ENCODE measurements at places on chromosomes 7 and 10.

- no peak overlapping the region for H3K27ac ChIP-seq
- no peaks in the 10 kb centered on the region for H3K27me3 ChIP-seq
These were observed 72.2 kb downstream of the MCU start for GRCh38 chr10:72764151-72764550.

GRCh38 chr7:24754906-24755506, 2.3 kb downstream of the GSDME start:
- no peak for DNase-seq
- H3K27ac ChIP-seq, result no peak overlapping the region
- no peaks in the 10 kb centered on the region for H3K27me3 ChIP-seq
- no peak overlapping the region for H3K4me3 ChIP-seq
- H3K36me3 ChIP-seq, result no peaks in the 10 kb centered on the region

DNA sequence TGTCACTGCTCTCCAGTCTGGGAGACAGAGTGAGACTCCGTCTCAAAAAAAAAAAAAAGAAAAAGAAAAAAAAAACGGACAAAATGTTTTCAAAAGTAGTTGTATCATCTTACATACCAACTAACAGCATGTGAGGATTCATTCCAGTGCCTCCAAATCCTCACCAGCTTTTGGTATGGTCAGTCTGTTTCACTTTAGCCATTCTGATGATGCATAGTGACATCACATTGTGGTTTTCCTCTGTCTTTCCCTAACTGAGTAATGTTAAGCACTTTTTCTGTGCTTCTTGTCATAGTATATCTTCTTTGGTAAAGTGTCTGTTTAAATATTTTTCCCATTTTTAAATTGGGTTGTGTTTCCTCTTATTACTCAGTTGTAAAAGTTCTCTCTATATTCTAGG, 251.4 kb upstream of the CTBP2 start:
- H3K4me1 ChIP-seq, result no peaks in the 10 kb centered on the region
- DNase-seq, result no peak
- H3K36me3 ChIP-seq, result no peaks in the 10 kb centered on the region
- H3K4me3 ChIP-seq, result no peak overlapping the region
- peaks cover 8% of the 10 kb centered on the region for H3K27me3 ChIP-seq

DNA sequence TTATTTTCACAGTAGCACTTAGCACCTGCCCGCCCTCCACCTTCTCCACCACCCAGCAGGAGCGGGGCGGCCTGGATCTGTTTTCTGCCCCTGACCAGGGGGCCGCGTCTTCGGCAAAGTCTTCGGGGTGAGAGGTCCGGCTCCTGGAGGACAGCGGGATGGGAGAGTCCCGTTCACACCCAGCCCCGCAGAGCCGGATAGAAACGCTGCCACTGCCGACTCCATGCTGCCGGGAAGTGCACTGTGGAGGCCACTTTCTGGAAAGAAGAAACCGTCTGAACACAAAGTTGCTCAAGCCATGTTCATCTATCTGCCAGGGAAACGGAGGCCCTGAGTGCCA, 14.5 kb upstream of the ZNF273 start:
- peak overlapping the region; percentile 43 for H3K4me3 ChIP-seq
- peaks cover 2% of the 10 kb centered on the region for H3K27me3 ChIP-seq
- H3K27ac ChIP-seq, result peak overlapping the region; percentile 30
- no peak for DNase-seq

- no peaks in the 10 kb centered on the region for H3K36me3 ChIP-seq
- DNase-seq, result no peak
- H3K4me3 ChIP-seq, result no peak overlapping the region
- no peak overlapping the region for H3K27ac ChIP-seq
- H3K27me3 ChIP-seq, result no peaks in the 10 kb centered on the region
These were observed 65.6 kb downstream of the PTPRZ1 start for GRCh38 chr7:121938429-121938996.

GRCh38 chr10:69896606-69897231, 95.0 kb downstream of the COL13A1 start:
- DNase-seq, result no peak
- peaks cover 5% of the 10 kb centered on the region for H3K4me1 ChIP-seq
- H3K27me3 ChIP-seq, result no peaks in the 10 kb centered on the region
- H3K36me3 ChIP-seq, result no peaks in the 10 kb centered on the region

- no peaks in the 10 kb centered on the region for H3K27me3 ChIP-seq
- no peak overlapping the region for H3K27ac ChIP-seq
- H3K4me3 ChIP-seq, result no peak overlapping the region
- H3K36me3 ChIP-seq, result peaks cover 90% of the 10 kb centered on the region
These were observed 124.5 kb downstream of the MYOF start for GRCh38 chr10:93357680-93358079.

DNA sequence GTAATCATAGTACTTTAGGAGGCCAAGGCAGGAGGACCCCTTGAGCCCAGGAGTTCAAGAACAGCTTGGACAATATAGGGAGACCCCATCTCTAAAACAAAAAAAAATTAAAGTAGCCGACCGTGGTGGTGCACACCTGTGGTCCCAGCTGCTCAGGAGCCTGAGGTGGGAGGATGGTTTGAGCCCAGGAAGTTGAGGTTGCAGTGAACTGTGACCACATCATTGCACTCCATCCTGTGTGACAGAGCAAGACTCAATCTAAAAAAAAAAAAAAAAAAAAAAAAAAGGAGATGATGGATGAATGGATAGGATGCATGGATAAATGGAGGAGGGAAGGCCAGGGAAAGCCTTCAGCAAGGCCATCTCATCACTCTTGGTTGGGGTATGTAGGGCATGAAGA, 33.4 kb upstream of the BMPR1A start:
- no peaks in the 10 kb centered on the region for H3K4me1 ChIP-seq
- peaks cover 24% of the 10 kb centered on the region for H3K36me3 ChIP-seq
- no peak for DNase-seq
- no peak overlapping the region for H3K27ac ChIP-seq

- H3K27me3 ChIP-seq, result no peaks in the 10 kb centered on the region
- H3K4me1 ChIP-seq, result no peaks in the 10 kb centered on the region
- no peak overlapping the region for H3K27ac ChIP-seq
- H3K36me3 ChIP-seq, result peaks cover 22% of the 10 kb centered on the region
- H3K4me3 ChIP-seq, result no peak overlapping the region
These were observed 25.8 kb downstream of the NHLRC2 start for GRCh38 chr10:113880236-113880635.

- no peak overlapping the region for H3K4me3 ChIP-seq
- no peak for DNase-seq
- no peaks in the 10 kb centered on the region for H3K27me3 ChIP-seq
- H3K27ac ChIP-seq, result no peak overlapping the region
- no peaks in the 10 kb centered on the region for H3K36me3 ChIP-seq
These were observed 215.2 kb upstream of the MKLN1 start for GRCh38 chr7:131112431-131112830.

DNA sequence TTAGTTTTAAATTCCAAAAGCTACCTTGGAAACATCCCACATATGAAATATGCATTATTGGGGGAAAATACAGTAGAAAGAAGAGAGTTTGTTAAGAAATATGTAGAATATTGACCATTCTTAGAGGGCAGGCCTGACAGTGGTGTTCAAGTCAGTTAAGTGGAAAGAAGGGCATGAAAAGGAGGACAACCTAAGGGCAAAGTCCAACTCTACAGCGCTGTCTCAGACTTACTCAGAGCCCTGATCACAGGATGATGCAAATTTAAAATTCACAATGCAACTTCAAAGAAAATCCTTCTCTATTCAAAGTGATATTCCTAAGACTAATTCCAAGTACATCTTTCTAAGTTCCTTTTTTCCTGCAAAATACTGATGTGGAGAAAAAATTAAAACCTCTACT, 139.1 kb upstream of the LRRTM3 start:
- DNase-seq, result no peak
- no peaks in the 10 kb centered on the region for H3K36me3 ChIP-seq
- H3K4me1 ChIP-seq, result no peaks in the 10 kb centered on the region
- H3K27me3 ChIP-seq, result no peaks in the 10 kb centered on the region

DNA sequence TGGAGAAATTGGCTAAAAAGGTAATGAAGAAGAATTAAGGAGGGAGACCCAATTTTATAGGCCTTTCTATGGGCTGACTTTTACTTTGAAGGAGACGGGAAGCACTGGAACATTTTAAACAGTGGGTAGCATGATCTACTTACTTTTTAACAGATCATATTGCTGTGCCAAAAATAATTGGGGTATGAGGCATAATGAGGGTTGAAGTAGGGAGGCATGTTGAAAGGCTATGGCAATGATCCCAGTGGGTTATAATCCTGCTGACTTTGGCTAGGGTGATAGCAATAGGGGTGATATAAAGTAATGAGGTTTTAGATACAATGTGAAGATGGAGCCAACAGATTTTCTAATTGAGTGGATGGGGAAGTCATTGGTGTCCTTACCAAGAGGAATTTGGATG, 73.2 kb downstream of the GPR37 start:
- no peak overlapping the region for H3K27ac ChIP-seq
- DNase-seq, result no peak
- no peak overlapping the region for H3K4me3 ChIP-seq
- no peaks in the 10 kb centered on the region for H3K27me3 ChIP-seq
- no peaks in the 10 kb centered on the region for H3K36me3 ChIP-seq

DNA sequence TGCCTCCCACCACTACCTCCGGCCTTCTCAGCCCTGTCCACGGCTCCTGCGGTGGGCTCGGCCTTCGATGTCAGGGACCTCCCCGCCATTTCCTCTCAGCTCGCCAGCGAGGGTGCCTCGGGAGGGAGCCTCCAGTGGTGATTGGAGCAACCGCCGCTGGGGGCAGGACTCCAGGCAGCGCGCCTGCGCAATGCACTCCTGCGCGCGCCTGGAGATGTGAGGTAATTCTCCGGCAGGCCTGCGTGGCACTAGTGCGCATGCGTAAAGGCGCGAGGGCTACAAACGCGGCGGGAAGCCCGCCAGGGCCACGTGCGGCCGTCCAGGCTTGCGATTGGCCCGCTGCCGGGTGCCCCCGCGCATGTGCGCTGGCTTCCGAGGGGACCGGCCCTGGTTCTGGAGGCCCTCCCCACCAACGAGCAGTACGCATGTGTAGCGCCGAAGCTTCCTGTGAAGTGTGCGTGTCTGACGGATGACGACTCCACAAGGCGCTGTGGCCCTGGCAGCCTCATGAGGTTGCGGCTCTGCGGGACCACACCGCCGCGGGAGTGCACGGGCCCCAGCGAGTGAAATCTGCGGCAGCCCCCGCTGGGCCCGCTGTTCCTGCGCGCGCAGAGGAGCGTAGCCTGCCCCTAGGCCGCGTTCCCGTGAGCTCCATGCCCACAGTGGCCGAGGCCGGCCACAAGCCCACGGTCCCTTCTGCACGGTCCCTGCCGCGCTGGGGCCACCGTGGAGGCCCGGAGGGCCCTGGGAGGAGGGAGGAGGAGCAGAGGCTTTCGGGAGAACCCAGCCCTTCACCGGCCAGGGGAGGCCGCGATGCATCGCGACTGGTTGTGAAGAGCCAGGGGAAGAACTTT, at the start of gene SYCE1:
TSS of gene SYCE1 (minus strand) at position 143 of the 854 bp plus-strand sequence. CDS start at position 89, 54 bp downstream.
- H3K27ac ChIP-seq, result no peak within 1 kb of the TSS
- no peak within 1 kb of the TSS for H3K4me3 ChIP-seq
- H3K27me3 ChIP-seq, result no peaks in the 10 kb centered on the region
- no peaks in the 10 kb centered on the region for H3K4me1 ChIP-seq

DNA sequence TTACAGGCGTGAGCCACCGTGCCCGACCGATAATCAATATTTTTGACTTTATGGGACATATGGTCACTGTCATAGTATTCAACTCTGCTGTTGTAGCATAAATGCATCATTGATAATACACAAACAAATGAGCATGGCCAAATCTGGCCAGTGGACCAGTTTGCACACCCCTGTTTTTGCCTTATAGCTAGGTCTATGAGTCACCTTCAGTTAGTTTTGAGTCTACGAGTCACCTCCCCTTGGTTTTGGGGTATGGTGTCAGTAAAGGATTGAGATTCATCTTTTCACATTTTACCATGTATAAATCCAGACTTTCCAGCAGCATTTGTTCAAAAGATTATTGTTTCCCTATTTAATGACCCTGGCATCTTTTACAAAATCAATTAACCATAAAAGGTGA, 362.5 kb upstream of the NRP1 start:
- no peak overlapping the region for H3K4me3 ChIP-seq
- DNase-seq, result no peak
- no peaks in the 10 kb centered on the region for H3K36me3 ChIP-seq
- H3K4me1 ChIP-seq, result no peaks in the 10 kb centered on the region

DNA sequence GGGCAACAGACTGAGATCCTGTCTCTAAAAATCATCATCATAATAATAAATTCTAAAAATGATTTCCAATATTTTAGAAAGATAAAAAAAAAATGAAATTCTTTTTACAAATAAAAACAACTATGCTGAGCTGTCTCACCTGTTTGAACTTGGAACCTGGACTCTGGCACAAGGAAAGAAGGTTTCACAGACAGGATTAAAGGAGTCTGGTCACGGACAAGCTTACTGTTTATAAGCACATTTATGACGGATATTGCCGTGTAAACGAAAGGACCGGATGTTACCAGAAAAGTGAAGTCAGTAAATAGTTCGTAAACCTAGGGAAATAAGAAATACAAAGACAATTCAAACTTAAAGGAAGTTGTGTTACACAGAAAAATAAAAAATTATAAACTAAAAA, 70.2 kb downstream of the KIAA1549 start:
- H3K36me3 ChIP-seq, result no peaks in the 10 kb centered on the region
- H3K27ac ChIP-seq, result no peak overlapping the region

DNA sequence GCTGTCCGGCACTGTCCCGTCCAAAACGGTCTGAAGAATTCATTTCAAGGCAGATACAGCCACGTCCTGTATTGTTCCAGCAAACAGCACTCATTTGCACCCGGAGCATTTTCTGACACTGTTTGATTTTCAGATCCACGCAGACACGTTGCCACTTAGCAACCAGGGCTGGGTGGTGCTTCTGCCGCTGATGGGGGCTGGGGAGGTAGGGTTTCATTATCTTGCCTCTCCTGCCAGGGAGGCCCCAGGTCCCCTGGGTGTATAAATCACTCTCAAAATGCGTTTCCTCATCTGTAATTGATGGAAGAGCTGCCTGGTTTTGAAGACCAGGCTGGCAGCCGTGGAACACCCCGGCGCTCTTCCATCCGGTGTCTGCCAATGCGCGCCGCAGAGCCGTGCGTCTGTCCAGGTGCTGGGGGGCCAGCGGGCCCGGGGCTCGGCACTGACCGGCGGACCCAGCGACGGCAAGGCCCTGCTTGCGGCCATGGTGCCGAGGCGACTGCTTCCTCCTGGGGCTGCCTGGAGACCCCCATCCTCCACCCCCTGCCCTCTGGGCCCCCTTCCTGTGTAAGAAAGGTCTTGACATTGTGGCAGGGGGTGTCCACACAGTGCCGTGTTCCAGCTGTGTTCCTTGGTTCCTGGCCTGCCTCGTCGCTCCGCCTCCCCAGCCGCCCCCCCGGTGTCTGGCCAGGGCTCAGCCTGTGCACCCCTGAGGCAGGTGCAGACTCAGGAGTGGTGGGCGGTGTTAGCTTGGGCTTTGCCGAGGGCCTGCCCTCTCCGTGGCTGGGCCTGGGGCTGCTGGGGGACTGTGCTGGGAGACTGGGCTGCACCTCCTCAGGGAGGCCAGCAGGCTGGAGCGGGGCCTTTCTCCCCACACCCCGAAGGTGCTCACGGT, 16.6 kb downstream of the ADGRA1 start:
- no peak overlapping the region for H3K4me3 ChIP-seq
- H3K27me3 ChIP-seq, result peaks cover 72% of the 10 kb centered on the region
- H3K36me3 ChIP-seq, result no peaks in the 10 kb centered on the region
- no peak overlapping the region for H3K27ac ChIP-seq

Data from tibial artery (tissue), 4 donors.